ENCODE measurements at places on chromosomes 5 and 9.

- no peak for DNase-seq
These were observed 4.5 kb upstream of the MSMP start for GRCh38 chr9:35758475-35759050.

- no peak for DNase-seq
These were observed 558.3 kb downstream of the DTWD2 start for GRCh38 chr5:118430076-118430475.

DNA sequence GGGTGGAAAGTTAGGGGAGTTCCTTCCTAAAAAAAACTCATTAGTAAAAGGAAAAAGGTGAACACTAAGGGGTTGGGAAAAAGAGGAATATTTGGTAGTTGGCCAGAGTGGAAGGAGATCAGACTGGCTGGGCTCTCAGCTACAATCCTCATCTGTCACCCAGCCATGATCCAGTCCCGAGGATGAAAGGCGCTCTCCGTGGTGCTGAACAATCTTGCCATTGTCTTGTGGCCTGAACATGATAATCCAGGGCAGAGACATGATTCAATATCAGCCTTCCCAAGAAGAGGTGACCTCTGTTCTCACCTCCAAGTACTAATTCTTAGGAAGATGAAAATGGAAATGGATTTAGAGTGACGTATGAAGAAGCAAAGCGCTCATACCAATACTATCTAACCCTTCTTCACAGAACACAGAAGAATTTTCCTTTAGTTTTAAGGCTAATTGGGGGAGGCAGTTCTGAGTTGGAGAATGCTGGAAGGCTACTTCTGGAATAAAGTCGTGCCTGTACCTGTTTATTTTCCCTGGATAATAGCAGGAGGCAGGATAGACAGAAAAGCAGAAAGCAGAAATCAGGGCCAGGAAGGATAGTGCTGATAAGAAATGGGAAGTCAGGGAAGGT is 36.6 kb upstream of the MYORG start:
- DNase-seq = no peak

DNA sequence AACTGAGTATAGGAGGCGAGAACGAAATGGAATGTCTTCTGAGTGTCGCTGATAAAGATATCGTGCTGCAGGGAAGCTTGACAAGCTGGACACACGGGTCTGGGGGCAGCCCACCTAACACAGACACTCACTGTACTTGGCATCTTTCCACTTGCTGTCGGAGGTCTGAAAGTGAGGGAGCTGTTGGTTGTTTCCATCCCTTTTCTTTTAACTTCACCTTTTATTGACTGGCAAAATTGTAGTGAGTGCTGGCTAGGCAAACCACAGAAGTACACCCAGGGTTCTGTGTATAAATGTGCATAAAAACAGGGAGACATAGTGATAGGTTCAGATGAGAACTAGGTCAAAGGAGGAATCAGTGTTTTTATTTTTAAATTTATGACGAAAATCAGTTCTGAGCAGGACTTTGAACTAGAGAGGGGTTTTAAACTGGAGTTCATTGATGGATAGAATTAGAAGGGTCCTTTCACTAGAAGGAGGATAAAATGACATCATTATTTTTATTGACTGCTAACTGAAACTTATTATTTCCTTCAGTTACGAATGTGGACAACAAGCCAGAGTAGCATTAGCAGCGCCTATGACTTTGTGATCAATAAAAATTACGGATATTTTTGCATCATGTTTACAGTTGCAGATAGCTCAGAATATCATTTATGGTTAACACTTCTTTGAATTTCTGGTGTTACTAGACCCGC is 817 bp downstream of the GAPVD1 start:
- no peak for DNase-seq

DNA sequence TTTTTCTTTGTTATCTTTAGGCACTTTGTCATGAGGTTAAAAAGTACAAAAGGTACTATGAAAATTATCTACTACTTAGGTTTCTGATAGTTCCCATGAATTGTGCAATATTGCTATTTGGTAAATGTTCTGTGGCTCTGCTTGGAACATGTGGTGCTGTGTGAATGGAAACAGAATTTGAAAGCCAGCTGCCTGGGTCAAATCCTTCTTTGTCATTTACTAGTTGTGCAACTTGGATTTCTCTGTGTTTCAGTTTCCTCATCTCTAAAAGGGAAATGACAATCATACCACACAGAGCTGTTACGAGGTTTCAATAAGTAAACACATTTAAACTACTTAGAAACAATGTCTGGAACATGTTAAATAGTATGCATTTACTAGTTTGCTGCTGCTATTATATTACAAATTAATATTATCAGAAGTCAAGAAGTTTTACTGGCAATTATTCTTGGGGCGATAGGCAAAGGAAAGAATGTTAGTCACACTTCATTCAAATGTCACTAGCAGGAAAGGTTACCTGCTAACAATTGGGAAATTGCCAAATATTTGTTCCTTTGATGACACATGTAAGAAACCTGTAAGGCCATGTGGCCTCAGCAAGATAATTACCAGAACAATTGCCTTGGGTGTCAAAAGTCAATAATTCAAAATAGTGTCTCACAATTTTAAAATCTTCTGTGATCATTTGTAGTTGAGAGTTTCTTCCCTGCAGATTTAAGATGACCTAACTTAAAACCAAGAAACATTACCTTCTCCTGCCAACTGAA is 184.8 kb downstream of the KIAA0825 start:
- DNase-seq = no peak

Measured in stimulated activated CD4-positive, alpha-beta T cell treated with anti-CD3 and anti-CD28 coated beads, Interleukin-4, amount 100 ng/mL, for 4 hours (primary cell).